Effector memory CD8-positive, alpha-beta T cell (primary cell): ENCODE measurements at places on chromosomes 5 and 9.

DNA sequence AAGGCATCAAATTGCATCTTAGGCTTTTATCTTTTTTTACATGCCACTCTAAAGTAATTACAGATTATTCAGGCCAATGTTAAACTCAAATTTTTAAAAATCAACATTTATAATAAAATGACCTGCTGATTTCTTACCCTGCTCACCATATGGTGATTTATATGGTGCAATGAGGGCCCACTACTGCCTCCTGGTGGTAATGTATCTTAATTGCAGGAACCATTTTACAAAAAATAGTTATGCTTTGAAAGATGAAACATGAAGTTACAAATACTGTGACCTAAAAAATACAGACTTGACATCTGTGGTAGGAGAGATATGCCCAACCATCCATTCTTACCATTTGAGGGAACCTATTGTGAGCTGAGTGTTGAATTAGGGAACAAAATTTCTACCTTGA is 292.6 kb upstream of the TAS2R1 start:
- DNase-seq, result no peak

DNA sequence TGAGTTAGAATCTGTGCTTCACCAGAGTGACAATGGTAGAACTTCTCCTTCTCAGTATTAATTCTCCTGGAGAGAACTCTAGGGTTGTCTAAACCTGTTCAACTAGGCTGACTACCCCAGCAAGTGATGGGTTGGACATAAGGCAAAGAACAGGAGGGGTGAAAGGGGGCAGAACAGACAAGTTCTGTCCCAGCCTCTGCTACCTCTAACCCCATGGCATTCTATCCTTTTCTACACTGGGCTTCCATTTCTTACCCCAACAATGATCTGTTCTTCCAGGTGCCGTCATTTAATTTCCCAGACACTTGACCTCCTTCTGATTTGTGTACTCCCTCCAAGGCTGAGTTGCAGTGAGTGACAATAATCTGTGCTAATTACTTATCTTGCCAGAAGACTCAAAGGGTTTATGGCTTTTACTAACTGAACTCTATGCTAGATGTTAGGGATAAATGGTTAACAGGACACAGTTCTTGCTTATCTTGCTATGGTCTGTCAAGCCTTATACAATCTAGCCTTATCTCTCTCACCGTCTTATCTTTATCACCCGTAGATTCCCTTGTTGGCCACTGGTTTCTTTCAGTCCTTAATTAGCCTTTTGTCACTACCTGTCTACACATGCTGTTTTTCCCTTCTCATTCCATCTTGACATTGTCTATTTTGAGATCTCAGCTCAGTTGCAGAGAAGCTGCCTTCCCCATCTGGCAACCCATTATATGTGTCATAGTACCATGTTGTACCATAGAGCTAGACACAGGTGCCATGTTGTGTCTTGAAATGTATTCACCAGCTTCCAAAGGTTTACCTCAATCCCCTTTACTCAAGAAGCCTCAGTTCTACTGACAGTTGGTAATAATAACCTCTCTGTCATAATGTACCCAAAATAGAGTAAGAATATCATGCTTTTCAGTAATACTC is 10.0 kb upstream of the MATR3 start:
- DNase-seq, result no peak

GRCh38 chr9:35660966-35661415 is 2.9 kb downstream of the CCDC107 start:
- no peak for DNase-seq

GRCh38 chr9:136748666-136749611 is 614 bp upstream of the LCN6 start:
- no peak for DNase-seq

DNA sequence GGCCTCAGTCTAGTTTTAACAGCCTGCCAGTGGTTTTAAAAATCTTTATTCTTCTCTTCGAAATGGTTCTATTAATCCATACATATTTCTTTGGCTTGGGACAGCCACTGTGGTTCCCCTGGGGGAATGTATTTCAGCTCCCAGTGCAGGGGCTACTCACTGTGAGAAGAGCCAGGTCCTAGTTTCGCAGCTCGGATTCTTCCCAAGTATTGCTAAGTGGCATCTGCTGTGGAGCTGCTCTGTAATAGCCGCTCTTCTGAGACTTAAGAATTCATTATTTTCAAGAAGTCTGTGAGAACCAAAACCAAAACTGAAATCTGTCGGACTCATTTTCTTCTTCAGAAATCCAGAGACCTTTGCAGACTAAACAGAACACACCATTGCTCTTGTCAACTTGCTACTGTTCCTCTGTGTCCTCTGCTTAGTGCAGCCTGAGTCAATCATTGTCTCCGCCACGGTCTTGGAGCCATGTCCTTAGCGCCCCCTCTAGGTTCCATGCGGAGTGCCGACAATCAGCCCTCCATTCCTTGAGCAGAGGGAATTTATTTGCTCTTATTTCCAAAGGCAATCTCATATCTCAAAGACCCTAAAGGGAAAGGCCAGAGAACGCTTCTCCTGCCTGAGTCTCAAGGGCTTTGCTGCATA is 478.2 kb downstream of the SPATA31D1 start:
- DNase-seq, result no peak

GRCh38 chr9:125332527-125332926 is 70.9 kb downstream of the GAPVD1 start:
- DNase-seq, result no peak

DNA sequence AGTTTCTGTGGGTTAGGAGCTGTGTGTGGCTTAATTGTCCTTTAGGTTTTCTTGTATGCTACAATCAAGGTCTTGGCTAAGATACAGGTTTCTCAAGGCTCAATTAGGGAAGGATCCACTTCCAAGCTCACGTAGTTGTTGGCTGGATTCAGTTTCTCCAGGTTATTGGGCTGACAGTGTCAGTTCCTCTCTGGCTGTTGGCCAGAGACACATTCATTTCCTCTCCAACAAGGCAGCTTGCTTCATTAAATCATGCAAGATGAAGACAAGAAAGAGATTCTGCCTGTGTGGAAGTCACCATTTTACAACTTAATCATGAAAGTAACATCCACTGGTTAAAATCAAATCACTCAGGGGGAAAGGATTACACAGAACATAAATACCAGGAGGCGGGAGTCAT is 275.7 kb upstream of the KIF2A start:
- no peak for DNase-seq

GRCh38 chr9:92590377-92590776 is 54.6 kb upstream of the ECM2 start:
- DNase-seq, result no peak

GRCh38 chr9:7172154-7173115 is 414.7 kb downstream of the KDM4C start:
- no peak for DNase-seq

DNA sequence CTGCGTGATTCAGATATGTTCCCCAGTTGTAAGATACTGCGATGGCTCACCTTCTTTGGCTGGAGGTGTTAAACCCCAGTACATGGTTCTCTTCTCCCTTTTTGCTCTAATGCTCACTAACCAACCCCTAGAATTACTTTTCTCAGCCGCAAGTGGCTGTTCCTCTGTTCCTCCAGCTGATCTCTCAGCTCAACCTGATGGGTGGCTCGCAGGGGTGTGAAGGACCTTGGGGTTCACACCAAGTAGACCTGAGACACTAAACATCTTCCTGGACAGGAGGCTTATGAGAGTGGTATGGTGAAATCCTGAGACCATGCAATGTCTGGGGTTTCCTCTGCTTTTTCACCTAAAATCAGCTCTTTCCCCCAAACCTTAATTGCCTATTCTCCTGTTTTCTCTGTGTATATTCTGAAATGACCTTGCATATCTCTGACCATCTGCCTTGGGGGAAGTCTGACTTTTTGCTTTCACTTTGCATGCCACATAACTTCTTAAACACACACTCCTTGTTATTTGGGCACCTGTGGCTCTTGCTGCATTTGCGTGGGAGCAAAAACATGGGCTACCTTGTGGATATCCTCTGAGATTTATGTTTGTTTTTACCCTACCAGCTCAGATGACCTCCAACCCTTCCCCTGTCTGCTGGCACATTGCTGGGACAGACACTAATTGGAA is 15.9 kb upstream of the IFNA14 start:
- DNase-seq, result no peak

DNA sequence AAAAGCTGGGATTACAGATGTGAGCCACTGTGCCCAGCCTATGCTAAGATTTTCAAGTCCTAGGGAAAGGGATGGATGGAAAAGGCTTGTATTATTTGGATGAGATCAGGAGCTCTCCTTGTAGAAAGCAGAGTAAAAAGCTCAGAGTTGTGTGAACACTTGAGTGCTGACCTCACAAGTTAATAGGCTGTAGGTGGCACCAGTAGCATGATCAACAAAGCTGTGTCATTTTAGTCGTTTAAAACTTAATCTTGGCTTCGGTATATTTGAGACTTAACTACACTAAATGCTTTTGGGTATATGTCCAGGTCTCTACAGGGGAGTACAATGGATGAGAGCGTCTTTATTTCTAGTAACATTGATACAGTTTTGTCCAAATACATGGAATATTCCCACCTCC is 264.2 kb downstream of the TMEM38B start:
- DNase-seq, result no peak

DNA sequence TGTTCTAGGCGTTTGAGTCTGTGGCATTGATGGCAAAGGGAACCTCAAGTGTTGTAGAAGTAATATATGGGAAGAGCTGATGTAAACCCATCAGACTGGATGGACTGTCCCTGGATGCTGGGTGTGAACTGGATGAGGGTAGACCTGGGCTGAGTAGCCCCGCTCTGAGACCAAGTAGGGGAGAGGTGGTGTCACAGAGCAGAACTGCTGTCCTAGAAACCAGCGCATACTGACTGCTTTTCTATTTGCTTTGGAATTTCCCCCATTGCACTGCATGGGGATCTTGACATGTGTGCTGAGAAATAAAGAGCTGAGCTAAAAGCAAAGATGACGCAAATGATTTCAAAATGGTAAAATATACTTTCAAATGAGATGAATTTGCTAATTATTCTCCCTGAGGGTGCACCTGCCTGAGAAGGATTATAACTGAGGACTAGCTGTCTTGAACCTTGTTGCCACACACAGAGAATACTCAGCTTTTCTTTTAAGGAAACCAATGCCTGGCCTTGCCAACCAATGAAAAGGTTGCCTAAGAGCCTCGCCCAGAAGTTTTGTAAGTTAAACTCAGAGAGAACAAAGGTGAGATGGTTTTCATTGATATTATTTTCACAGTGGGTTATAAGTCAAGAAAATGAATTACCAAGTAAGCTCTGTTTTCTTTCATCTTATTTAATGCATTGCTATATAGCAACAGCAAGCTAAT is 44.8 kb downstream of the NIM1K start:
- DNase-seq, result no peak

GRCh38 chr5:81965524-81965923 is 6.3 kb upstream of the ATG10 start:
- DNase-seq, result no peak

- DNase-seq, result no peak
Observed at GRCh38 chr9:96461336-96461735, 11.4 kb downstream of the HABP4 start.

DNA sequence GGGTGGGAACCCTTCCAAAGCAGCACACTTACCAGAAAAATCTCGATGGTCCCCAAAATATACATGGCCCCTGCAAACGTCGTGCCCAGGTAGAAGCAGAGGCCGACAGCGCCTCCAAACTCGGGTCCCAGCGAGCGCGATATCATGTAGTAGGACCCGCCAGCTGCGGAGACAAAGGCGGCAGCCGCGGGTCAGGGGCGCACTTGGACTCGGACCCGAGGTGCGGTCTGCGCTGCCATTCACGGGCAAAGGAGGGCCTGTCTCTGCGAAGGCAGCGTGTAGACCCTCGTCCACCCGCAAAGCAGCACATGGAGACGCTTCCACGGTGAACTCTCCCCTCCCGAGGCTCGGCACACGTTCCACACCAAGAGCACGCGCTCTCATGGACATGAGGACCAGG is 25.0 kb downstream of the SLC12A7 start:
- no peak for DNase-seq

GRCh38 chr5:143398451-143399237 is 4.8 kb downstream of the NR3C1 start:
- DNase-seq, result no peak

GRCh38 chr5:95836544-95836943 is 14.0 kb upstream of the GLRX start:
- no peak for DNase-seq

DNA sequence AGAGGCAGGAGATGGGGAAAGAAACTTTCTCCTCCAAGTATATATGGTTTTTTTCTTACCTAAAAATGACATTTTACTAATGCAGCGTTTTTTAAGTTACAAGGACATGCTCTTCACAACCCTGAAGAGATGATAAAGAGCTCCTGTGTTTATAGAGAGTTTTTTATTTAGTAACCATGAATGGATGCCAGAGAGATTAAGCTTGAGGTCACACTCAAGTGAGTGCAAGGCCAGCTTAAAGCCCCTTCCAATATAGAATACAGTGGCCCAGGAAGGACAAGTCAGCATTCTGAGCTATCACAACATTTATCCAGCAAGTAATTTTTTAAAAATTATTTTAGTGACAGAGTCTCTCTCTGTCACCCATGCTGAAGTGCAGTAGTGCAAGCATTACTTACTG is 6.7 kb upstream of the HAVCR2 start:
- DNase-seq, result no peak

GRCh38 chr9:110029956-110030480 is 177.9 kb downstream of the C9orf152 start:
- no peak for DNase-seq

- no peak for DNase-seq
Observed at GRCh38 chr5:178214160-178214803, 9.9 kb downstream of the HNRNPAB start.

GRCh38 chr5:62662521-62662920 is 83.9 kb downstream of the LRRC70 start:
- no peak for DNase-seq

DNA sequence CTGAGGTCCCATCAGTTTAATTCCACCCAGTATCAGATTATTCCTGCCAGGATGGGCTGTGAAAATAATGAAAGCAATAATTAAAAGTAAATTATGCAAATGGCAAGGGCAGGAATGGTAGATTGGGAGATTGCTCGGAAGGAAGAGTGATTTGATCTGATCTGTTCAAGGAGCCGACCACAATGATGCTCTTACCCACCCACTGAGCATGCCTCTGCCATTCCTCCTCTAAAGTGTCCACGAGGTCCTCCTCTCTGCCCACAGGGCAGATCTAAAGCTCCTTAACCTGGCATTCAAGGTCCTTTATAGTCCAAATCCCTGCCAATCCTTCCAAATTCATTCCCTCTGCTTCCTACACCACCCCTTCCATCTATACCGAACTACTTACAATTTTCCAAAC is 147.8 kb downstream of the TTLL11 start:
- DNase-seq, result no peak

- DNase-seq, result no peak
Observed at GRCh38 chr5:142871363-142872193, 101.4 kb downstream of the ARHGAP26 start.
